OCI-LY7 (cell line): ENCODE measurements at places on chromosomes 1 and 21.
A peak's percentile ranks its signal among the peaks of the same experiment; 100 is the strongest.

DNA sequence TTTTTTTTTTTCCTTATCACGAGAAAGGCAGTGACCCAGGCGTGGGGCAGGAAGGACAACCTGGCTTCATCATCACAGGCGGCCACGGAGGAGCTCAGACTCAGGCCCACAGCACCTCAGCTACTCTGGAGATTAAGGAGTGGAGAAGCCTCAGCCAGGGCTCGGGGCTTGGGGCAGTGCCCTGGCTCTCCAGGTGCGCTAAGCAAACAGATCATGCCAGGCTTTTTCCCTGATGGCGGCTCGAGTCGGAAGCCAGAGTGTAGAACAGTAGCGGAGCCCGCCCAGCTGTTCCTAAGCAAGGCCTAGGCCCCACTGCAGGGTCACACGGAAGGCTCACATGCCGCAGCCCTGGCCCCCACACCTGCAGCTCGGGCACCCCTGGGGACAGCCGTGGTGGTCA is 70.7 kb downstream of the AGPAT3 start:
- DNase-seq: no peak

DNA sequence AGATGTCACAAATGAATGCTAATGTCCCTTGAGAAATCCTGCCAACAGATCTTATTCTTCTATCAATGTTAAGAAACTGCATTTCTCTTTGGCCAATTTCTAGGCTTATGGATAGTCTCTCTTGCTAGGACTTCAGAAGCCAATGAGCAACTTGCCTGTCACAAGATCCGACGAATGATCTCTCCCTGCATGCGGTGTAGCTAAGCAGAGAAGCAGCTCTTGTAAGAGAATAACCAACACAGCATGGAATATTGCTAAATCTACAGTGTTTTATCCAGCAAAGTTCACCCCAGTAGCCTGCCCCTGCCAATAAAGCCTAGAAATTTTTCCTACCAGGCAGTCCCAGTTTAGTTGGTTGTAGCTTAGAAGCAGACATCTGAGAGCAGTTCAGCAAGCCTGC is 2.1 kb upstream of the SLC44A5 start:
- no peak for DNase-seq

DNA sequence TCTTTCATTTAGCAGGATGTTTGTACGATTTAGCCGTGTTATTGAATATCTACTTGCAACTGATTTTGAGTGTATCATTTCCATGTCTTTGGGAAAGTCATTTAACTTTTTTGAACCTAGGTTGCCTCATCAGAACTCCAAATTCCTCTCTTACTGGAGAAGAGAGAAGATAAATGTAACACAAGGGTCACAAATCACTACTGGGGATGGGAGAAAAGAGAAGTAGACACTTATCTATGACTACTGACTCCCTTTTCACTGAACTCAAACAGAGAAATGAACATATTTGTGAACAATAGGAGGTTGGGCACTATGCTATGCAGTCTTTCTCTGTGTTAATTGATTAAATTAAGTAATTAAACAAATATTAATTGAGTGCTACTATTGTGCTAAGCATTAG is 42.2 kb downstream of the TENT5C start:
- DNase-seq: no peak

DNA sequence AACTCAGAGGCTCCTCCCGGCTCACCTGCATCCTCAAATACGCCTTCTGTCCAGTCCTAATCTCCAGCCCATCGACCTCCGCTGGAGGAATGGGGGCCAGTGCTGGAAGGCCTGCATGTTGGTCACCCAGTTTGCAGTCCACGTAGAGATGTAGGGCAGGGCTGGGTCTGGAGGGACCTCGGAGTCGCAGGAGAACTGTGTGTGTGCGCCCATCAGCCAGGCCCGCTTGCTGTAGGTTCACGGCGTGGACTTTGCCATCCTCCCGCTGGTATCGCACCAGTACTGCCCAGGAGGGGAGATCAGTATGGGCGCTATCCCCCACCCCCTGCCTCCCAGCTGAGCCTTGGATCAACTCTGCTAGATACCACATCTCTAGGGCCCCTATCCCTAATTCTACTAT is 2.7 kb downstream of the THBS3 start:
- no peak for DNase-seq

- DNase-seq: no peak
Observed at GRCh38 chr1:184745110-184745509, 9.5 kb downstream of the EDEM3 start.

DNA sequence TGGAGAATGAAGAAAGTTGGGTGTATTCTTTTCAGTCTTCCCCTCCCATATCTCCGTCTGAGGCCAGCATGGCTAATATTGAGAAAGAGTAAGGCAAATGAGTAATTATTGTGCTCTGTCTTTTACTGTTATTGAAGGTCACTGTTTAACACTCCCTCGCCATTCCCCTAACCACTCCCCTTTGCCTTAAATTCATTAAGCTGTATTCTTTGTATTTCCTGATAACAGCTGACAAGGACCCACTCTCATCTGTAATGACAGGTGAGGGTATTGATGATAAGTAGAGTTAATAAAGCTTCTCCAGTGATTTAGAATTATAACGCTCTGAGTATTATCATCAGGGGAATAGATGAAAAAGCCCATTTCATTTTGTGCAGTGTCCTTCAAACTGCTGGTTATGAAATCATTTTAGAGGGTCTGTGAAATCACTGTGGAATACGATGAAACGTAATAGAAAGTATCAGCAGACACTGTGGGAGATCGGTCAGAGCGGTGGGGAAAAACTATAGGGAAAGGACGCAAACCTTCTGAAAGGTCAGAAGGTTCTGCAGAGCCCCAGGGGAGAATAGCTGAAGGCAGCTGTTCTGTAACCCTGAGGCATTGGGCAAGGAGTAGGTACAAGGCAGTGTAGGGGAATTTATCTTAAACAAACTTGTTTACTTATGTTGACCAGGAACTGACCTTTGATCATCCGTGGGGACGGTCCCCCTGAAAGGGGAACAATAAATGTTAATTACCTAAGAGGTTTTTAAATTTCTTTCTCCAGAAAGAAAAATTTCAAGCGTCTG is 46.3 kb upstream of the CACYBP start:
- no peak for DNase-seq

DNA sequence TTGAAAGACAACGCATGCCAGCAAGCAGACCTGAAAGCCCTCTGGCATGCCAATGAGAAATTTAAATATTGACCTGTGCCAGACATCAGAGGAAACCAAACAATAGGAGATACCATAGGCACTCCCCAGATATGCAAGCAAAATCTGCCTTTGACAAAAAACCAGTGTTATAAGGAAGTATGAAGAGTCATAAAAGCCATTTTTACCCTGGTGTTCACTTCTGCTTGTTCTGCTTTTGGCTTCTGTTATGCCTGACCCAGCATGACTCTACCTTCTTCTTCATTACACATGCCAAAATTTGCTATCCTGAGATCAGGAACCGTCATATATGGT is 26.4 kb downstream of the NPHS2 start:
- DNase-seq: no peak

DNA sequence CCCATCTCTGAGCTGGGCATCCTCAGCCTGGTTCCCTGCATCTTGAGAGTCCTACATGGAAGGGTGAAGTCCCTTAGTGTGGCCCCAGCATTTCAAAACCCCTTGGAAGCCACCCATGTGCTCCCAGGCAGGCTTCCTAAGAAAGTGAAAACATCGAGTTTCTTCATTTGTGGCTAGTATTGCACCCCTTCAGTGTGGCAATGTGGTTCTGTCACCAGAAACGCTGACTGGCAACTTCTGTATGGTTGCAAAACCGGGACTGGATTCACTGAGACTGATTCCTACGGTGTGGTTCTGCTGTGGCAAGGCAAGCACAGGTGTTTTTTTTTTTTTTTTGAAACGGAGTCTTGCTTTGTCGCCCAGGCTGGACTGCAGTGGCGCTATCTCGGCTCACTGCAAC is 9.0 kb upstream of the IFNGR2 start:
- DNase-seq: peak; percentile 52

- no peak for DNase-seq
Observed at GRCh38 chr21:35095859-35096291, 46.8 kb upstream of the RUNX1 start.

DNA sequence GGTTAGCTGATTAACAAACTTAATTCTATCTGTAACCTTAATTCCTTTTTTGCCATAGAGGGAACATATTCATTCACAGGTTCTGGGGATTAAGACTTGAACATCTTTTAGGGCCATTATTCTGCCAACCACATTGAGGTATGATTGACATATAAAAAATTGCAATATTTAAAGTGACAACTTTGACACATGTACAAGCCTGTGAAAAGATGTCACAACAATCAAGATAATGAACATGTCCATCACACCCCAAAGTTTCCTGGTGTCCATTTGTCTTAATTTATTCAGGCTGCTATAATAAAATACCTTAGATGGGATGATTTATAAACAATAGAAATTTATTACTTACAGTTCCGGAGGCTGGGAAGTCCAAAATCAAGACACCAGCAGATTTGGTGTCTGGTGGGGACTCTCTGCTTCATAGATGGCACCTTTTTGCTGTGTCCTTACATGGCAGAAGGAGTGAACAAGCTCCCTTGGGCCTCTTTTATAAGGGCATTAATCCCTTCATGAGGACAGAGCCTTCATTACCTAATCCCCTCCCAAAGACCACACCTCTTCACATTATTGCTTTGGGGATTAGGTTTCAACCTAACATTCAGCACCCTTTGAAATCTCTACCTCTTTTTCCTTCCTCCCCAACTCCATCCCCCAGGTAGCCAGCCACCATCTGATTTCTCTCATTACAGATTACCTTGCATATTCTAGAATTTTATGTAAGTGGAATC is 33.0 kb upstream of the TP53BP2 start:
- DNase-seq: no peak

- peak; percentile 51 for DNase-seq
Observed at GRCh38 chr1:55214212-55214933, 791 bp downstream of the USP24 start.

GRCh38 chr1:39105061-39105840 is 79.1 kb downstream of the NDUFS5 start:
- DNase-seq: peak; percentile 19

GRCh38 chr1:40742363-40743061 is 41.1 kb upstream of the KCNQ4 start:
- no peak for DNase-seq

DNA sequence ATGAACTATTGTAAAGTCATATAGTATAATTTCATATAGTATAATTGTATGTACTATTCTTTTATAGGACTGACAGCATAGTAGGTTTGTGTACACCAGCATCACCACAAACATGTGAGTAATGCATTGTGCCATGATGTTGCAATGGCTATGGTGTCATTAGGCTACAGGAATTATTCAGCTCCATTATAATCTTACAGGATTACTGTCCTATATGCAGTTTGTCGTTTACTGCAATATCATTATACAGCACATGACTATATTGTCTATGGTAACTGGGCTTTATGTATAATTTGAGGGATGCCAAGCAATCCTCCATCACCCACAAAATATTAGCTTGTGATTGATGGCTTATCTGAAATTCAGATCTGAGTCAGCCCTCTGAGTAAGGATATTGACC is 54.2 kb upstream of the PBX1 start:
- no peak for DNase-seq

DNA sequence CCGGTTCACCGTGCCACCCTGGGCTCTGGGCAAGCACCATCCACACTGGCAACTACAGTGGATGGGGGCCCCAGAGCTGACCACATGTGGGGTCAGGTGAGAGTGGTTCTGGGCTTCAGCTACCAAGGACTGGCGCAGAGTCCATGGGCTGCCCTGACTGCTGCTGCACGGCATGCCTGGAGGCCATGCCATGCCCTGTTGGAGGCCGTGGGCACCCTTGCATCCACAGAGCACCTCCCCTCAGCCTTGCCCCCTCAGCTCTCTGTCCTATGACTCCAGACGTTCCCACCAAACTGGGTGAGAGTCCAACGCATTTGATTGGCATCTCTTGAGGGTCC is 15.5 kb downstream of the MORN1 start:
- no peak for DNase-seq

DNA sequence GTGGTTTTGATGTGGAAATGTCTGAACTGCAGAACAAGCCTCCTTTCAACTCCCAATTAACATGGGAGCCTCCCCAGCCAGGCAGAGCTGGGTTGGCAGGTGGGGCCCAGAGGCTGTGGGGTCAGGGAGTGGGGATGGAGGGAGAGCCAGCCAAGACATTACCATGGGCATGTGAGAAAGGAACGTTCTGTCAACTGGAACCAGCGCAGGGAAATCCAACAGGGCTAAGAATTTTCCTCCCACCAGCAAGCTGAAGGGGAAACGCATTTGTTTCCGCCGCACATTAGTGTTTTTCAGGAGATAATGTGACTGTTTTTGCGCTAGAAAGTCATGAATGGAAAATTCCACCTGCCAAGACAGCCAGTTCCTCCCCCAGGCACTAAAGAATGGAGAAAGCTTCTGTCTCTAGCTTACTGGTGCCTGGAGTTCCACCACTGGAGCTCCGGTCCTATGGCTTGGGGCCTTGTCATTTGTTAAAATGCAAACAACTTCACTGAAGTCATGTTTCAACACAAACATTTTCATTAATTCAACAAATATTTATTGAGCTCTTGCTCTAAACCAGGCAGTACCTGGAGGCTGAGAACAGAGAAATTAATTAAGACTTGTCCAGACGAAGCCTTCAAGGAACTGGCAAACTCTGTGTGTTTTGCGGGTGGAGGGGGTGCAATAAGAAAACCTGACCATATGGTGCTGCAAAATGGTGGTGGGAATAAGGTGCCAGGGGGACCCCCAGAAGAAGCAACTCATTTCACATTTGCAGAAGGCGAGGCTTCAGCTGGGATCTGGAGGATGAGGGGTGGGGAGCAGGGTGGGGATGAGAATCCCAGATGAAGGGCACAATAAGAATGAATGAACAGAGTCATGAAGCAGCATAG is 305.1 kb downstream of the MATN1 start:
- DNase-seq: no peak

GRCh38 chr1:228404107-228404720 is 2.4 kb downstream of the TRIM11 start:
- peak; percentile 16 for DNase-seq

GRCh38 chr21:41952568-41953248 is 1.1 kb downstream of the C2CD2 start:
- no peak for DNase-seq

- peak; percentile 60 for DNase-seq
Observed at GRCh38 chr1:48817505-48818114, 40.9 kb upstream of the BEND5 start.

GRCh38 chr1:192461684-192462083 is 113.9 kb upstream of the RGS1 start:
- DNase-seq: no peak

GRCh38 chr1:247294282-247294681 is 37.4 kb downstream of the ZNF496 start:
- no peak for DNase-seq

GRCh38 chr1:36653850-36654249 is 171.1 kb upstream of the CSF3R start:
- no peak for DNase-seq
